ENCODE measurements at places on chromosomes 3 and 15.
A peak's percentile ranks its signal among the peaks of the same experiment; 100 is the strongest.

DNA sequence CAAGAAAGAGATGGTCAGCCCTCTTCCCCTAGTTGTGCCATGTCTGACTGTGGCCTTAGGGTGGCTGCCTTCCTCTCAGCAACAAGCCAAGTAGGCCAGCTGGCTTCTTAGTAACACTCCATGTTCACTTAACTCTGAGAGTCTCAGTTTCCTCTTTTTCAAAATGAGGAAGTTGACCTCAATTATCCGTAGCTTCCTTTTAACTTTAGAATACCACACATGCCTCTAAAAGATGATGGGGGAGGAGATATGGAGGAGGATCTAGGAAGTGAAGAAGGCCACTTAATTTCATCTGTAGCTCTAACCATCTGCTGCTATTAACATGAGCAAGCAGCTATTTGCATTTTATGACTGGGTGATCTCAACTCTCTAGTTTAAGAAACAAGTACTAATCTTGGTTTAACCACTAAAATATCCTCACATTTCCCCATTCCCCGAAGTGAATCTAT, 32.9 kb downstream of the CD200R1L start:
- DNase-seq, result no peak

DNA sequence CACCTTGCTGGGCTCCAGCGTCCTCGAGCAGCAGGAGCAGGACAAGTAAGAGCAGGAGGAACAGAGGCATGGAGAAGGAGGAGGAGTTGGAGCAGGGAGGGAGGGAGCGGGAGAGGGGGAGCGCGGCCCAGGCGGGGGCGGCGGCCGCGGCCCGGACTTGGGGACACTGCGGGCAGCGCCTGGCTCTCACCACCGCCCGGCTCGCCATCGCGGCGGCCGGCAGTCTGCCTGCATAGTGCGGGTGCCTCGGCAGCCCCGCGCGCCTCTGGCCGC, 440 bp downstream of the DCBLD2 start:
- DNase-seq, result peak; percentile 70

DNA sequence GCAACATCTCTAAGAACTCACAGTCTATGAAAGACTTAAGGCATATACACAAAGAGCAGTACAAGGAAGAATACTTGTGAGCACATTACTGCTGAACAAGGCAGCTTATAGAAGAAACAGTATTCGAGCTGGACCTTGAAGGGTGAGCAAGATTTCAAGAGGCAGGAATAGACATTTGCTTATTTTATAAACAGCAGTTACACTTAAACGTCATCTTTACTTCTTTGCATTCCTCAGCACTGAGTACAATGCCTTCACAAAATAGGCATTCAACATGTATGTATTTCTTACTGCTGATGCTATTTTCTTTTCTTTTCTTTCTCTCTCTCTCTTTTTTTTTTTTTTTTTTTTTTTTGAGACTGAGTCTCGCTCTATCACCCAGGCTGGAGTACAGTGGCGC, 205.8 kb downstream of the ZIC4 start:
- no peak for DNase-seq

DNA sequence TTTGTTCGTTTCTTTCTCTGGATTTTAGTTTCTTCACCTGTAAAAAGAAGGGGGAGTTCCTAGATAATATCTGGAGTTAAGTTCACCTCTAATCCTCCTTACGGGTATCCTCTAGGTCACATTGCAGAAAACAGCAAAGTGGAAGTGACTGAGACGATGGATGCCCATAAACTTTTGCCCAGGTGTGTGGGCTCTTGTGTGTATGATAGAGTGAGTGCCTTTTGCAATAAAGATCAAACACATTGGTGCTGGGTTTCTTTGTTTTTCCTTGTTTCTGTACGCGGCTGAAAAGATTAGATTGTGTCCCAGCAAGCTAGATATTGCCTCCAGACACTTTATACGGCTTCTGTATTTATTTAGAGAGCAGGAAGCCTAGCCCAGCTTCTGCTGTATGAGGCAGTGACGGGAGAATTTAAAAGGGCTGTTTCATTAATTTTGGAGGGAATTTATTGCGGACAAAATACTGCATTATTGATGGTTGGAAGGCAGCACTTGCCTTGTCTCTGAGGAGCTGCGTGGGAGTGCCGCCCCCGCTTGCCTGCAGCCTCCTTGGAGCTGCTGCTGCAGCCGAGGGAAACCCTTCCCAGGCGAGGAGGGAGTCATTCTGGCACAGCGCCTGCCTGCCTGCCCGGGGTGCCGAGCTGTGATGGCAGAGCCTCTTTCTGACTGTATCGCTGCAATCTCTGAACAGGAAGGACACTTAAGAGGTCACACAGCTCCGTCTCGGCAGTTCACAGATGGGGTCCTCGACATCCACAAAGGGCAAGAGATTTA, 38.5 kb downstream of the PYDC2 start:
- DNase-seq, result peak; percentile 13

DNA sequence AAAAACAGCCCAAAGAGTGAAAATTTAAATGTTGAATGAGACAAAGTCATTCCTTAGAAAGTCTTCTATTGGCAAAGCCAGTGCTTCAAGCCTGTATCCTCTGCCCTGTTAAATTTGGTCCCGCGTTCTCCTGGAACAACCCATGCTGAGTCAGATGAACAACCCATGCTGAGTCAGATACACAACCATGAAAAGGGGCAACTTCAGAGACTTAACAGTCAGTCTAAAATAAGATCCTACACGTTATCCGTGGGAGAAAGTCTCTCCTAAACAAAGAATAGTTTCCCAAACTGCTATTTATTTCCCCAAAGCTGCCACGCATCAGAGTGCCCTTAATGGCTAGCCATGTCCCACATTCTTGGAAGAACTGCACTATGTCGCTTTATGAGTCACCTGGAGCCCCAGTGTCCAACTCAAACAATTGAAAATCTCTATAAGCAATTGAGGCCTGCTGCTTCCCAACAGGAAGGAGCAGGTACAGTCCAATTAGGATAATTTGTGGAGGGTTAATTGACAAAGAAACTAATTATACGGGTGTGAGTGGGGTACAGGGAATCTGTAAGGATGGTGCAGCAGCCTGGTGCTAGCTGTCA, 66.1 kb downstream of the WHAMM start:
- DNase-seq, result no peak

Data from WTC11 (cell line).